Transverse colon (tissue), 4 donors: ENCODE measurements at places on chromosomes 11 and 22.

DNA sequence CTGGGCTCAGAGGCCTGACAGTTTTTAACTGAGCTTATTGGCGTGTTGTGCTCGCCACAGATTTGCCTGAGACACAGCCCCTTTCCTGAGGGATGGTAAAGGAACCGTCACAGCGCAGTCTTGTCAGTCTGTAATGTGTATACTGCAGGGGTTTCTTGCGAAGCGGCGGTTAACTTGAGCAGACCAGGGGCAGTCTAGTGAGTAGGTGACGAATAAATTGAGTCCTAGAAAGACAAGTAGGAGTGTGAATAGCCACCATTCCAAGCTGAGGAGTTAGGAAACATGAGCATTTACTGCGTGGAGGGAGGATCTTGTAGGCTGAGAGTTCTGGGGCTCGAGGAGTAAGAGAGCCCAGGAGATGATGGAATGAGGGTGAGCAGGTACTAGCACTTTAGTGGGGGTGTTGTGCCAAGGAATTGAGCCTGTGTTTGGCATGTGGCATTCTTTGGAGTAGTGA, 1.4 kb downstream of the MED15 start:
- no peak for DNase-seq

GRCh38 chr11:66866511-66866986, 9.7 kb downstream of the LRFN4 start:
- no peak for DNase-seq

DNA sequence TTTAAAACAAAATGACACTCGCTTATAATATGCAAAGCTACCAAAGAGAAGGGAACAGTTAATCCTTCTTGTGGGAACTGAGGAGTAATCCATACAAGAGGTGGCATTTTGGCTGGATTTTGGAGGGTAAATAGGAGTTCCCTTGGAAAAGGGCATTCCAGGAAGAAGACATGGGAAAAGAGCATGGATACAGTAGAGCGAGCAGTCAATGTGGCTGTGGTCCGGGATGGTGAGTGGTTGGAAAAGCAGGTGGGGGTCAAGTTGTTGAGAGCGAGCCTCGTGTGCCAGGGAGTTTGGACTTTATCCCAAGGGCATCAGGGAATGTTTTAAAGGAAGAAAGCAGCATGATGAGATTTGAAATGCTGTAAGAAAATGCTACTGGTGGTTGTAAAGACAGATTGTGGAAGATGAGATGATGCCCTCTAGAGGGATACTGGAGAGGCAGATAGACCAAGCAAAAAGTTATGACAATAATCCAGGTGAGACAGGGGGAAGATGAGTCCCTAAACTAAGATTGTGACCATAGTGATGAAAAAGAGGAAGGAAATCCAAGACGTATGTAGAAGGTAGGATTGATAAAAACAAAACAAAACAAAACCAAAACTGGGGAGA, 3.8 kb upstream of the MMP7 start:
- no peak for DNase-seq

GRCh38 chr11:104095791-104096190, 59.4 kb downstream of the DDI1 start:
- DNase-seq: no peak

DNA sequence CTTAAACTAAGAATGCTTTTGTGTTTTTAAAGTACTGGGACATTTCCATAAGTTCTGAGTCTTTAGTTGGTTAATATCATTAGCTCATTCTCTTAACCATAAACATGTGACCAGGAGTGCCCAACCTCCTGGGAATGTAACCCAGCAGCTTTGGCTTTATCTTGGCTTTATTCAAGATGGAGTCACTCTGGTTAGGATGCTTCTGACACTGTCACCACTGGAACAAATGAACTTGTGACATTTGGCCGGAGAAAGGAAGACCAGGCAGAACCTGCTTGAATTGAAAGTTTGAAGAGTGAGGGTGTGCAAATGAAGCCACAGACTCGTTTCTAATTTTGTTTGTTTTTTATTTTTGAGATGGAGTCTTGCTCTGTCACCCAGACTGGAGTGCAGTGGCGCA, 54.6 kb downstream of the OSBP2 start:
- DNase-seq: no peak

DNA sequence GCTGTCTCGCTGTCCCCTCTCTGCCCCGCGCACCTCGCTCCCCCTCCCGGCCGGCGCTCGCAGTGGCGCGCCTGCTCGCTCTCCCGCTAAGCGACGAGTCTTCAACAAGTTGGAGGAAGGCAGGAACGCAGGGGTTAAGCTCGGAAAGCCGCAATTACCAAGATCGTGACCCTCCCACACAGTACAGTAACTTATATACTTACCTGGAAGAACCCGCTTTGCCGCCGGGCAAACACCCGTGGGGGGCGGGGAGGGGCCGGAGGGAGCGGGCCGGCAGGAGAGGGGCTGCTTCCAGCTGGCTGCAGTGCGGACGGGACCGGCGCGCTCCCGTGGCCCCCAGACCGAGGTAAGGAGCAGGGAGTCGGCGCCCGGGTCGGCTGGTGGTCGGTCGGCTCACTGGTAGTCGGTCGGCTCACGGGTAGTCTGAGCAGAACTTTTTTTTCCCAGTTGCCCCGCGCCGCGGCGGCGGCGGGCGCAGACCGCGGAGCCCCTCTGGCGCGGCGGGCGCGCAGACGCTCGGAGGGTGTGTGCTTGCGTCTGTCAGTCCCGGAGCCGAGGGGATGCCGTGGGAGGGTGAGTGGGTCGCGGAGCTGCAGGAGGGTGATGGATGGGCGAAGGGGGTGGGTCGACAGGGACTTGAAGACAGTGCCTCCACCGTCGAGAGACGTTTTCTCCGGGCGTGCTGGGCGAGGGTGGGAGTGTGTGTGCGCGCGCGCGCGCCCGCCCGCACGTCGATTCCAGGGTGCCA, 101.2 kb upstream of the HSD17B12 start:
- no peak for DNase-seq

DNA sequence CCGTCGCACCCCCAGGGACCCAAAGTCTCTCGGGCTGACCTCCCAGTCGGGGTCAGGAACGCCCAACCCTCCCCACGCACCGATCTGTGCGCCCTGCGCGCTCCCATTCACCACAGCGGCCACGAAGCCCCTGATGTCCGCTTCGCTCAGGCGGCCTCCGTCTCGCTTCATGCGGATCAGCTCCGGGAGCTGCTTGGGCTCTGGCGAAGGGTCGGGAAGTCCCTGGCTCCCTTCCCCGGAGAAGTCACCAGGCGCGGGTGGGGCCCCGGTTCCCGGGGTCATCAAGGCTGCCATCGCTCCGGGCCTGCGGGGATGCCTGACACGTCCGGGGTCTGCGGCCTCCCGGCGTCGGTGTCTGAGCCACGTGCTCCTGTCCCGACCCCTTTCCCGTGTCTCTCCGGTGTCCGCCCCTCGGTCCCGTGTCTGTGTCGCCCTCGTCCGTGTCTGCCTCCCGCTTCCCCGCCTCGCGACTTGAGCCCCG, 356 bp downstream of the TYMP start:
- no peak for DNase-seq

- DNase-seq: no peak
These were observed 149.1 kb downstream of the DSCAML1 start for GRCh38 chr11:117647872-117648271.

DNA sequence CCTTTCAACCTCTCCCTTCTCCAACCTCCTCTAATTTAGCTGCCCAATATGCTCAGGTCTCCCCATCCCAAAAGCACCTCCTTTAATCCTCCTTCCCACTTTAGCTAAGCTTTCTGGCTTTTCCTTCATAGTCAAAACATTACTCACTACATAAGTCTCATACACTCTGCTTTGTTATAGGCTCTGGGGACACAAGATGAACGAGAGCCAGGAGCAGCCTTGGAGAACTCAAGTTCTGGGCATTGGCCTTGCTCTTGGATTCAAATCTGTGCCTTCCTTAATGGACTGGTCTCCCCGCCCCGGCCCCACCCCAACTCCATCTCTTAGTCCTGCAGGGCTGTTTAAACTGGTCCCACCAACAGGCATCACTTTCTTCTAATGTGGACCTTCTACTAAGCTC, 11.4 kb upstream of the HPX start:
- DNase-seq: no peak
